NCI-H2081 (cell line): ENCODE measurements at places on chromosomes 6 and 20.

GRCh38 chr6:145260484-145261175 lies 474.7 kb downstream of the EPM2A start:
- no peak for DNase-seq

GRCh38 chr6:138582573-138582972 lies 83.3 kb upstream of the NHSL1 start:
- DNase-seq = no peak

DNA sequence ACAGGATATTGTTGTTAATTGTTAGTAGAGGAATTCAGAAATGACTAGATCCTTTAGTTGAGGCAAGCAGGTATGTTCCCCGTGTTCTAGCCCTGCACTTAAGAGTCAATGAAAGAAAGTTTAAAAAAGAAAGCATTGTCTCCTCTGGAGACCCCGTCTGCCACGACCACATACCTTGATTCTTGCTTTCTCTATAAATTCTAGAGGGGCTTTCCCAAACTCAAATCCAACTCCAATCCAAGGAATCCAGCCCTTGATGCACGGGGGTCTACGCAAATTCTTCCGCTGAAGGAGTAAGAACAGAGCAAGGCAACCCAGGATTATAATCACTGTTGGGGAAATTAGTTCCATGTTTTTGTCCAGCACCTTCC lies 401 bp downstream of the CYP39A1 start:
- DNase-seq = no peak

DNA sequence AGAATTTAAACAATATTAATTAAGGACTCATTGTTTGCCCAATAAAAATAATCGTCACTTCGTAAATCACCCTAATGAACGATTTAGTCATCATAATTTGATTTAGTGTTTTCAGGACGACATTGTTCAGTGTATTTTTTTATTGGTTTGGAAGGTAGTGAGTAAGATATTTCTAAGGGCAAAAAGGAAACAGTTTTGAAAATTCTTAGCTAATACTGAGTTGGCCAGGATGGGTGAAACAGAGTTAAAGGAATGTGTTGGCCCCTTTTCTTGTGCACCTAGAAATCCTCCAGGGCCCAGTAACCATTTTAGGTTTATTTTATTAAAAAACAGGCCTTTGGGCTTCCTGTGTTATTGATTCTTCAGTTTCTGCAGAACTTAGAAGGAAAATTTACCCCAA lies 25.3 kb downstream of the ANKS1A start:
- DNase-seq = no peak
